ENCODE measurements at places on chromosomes 1 and 21.

DNA sequence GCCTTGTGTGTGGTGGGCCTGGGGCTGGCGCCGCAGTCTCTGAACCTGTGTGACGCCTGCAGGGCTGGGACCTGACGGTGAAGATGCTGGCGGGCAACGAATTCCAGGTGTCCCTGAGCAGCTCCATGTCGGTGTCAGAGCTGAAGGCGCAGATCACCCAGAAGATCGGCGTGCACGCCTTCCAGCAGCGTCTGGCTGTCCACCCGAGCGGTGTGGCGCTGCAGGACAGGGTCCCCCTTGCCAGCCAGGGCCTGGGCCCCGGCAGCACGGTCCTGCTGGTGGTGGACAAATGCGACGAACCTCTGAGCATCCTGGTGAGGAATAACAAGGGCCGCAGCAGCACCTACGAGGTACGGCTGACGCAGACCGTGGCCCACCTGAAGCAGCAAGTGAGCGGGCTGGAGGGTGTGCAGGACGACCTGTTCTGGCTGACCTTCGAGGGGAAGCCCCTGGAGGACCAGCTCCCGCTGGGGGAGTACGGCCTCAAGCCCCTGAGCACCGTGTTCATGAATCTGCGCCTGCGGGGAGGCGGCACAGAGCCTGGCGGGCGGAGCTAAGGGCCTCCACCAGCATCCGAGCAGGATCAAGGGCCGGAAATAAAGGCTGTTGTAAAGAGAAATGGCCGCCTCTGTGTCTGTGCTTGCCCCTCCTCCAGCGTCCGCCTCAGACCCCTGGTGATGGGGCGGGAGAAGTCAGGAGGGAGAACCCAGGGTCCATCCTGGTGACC is 788 bp downstream of the ISG15 start:
- no peak for DNase-seq

DNA sequence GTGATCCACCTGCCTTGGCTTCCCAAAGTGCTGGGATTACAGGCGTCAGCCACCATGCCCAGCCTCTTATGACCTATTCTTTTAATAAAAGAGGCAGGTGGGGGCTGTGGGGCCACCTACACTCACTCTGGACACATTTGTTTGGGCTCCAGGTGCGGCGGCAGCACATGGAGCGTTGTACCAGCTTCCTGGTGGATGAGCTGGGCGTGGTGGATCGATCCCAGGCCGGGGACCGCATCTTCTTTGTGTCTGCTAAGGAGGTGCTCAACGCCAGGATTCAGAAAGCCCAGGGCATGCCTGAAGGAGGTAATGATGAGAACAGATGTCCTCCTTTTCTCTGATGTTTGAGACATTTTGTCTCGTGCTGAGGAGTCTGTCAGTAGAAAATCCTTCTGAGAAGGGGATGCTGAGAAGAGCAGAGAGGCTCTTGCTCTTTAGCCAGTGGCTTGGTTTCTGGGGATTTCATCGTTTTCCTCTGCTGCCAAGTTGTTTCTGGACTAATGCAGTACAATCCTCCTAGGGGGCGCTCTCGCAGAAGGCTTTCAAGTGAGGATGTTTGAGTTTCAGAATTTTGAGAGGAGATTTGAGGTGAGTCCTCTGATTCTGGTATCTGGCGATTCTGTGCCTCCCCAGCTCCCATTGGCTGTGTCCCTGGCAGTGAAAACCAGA is 17.9 kb upstream of the MIIP start:
- DNase-seq, result peak; percentile 11

- peak; percentile 46 for DNase-seq
Observed at GRCh38 chr1:9909234-9910046, 629 bp downstream of the CTNNBIP1 start.

DNA sequence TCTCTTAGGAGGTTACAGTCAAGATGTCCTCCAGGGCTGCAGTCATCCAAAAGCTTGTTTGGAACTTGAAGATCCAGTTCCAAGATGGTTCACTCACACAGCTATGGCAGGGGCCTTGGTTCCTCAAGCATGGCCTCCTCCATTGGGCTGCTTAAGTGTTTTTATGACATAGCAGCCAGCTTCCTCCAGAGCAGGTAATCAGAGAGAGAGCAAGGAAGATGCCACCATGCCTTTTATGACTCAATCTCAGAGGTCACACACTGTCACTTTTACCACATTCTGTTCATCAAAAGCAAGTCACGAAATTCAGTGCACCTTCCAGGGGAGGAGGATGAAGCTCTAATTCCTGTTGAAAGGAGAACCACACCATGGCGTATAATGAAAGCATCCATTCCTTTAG is 17.1 kb downstream of the ELAPOR1 start:
- DNase-seq, result no peak

DNA sequence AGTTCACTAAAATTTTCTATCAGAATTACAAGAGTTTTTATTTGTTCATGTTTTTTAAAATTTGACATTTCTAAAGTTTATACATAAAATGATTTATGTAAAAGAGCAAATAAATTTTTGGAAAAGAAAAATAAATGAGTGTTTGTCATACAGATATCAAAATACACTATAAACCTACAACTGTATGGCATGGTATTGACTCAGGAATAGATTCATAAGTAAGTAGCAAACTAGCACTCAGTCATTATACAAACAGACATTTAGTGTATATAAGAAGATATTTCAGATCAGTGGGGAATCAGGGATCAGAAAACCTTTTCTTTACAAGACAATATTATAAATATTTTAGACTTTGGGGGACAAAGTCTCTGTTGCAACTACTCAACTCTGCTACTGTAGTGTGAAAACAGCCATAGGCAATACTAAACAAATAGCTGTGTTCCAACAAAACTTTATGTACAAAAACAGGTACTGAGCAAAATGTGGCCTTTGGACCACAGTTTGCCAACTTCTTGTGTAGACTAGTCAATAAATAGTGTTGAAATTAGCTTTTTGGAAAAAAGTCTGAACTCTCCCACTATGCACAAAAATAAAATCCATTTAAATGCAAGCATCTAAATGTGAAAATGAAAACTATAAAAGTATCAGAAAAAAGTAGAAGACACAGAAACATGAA is 508.8 kb upstream of the CAMK1G start:
- no peak for DNase-seq

GRCh38 chr1:206945779-206946178 is 487 bp downstream of the PIGR start:
- DNase-seq, result no peak

DNA sequence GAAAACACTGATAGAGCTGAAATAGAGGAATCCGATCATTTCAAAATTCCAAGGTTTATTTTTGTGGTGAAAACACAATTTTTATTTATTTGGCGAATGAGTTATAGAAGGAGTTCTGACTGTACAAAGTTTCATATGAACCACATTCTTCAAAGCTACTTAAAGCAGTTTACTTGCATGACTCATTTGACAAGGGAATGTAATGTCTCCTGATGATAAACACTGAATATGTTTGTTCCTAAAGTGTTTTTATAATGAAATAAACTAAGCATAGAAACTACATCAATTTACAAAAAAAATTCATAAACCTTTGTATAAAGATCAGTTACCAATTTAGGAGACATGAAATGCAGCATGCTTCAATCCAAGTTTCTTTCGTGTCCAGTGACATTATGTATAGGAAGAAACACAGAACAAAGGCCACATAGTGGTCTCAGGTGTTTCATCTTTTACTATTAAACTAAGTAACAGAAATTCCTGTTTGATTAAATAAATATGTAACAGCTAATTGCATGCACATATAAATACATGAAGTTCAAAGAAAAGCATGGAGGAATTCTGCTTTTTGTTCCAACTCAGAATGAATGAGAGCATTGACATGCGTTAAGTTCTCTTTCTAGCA is 2.5 kb downstream of the PRKACB start:
- DNase-seq, result no peak
